Activated CD4-positive, CD25-positive, alpha-beta regulatory T cell treated with anti-CD3 and anti-CD28 coated beads, Interleukin-2, amount 50 U/mL, for 72 hours (primary cell): ENCODE measurements at places on chromosomes 16 and 17.

DNA sequence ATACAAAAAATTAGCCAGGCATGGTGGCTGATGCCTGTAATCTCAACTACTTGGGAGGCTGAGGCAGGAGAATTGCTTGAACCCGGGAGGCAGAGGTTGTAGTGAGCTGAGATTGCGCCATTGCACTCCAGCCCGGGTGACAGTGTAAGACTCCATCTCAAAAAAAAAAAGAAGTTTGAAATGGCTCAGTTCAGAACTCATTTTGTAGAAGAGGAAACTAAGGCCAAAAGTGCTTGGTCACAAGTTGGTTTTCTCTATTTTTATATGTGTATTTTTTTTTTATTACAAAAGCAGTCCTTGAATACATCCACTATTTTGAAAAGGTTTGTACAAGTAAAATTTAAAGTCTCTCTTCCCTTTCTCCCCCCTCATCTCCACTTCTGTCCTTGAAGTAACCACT is 5.5 kb downstream of the TAC4 start:
- no peak for DNase-seq

- DNase-seq: no peak
These were observed 22.2 kb downstream of the TEX2 start for GRCh38 chr17:64240741-64241347.

- DNase-seq: no peak
These were observed 20.5 kb upstream of the FAAP100 start for GRCh38 chr17:81572563-81573168.

- no peak for DNase-seq
These were observed 28.6 kb downstream of the GTF3C1 start for GRCh38 chr16:27520982-27521673.

DNA sequence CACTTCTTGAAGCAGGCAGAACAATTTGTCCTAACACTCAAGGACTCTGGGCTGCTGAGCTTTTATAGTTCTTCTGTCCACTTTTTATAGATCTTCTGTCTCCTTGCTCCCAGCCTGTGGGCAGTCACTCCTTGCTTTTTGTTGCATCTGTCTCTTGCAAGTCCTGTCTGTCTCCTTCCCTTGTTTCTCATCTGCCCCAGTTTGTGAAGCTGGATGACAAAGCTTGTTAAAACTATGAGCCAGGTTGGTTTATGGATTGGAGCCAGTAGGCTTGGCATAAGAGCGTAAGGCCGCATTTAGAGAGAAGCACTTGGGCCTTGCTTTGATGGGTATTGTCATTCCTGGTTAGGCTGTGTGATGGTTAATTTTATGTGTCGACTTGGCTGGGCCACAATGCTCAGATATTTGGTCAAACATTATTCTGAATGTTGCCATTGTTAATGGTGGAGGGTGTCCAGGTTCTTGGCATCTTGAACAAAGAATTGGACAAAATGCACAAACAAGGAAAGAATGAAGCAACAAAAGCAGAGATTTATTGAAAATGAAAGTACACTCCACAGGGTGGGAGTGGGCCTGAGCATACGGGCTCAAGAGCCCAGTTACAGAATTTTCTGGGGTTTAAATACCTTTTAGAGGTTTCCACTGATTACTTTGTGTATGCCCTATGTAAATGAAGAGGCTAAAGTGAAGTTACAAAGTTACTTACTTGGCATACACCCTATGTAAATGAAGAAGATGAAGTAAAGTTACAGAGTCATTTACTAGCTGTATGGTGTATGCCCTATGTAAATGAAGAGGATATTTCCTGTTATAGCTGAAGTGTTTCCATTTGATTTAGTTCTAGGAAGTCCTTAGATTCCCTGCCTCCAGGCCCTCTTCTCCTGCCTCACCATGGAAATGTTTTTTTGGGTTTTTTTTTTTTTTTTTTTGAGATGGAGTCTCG is 8.0 kb upstream of the CPPED1 start:
- DNase-seq: no peak

DNA sequence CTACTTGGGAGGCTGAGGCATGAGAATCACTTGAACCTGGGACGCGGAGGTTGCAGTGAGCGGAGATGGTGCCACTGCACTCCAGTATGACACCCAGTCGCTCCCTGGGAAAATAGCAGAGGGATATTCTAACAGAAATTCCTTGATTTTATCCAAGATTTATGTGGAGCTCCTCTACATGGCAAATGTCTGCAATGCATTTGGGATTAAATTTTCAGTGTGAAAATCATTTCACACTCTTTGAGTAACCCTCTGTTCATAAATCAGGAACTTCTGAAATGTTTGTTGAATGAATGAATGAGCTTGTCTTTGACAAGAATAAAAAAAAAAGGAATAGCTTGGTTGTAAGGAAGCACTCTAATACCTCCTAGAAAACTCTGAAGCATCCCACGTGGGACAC is 305.8 kb downstream of the SHISA9 start:
- DNase-seq: no peak

DNA sequence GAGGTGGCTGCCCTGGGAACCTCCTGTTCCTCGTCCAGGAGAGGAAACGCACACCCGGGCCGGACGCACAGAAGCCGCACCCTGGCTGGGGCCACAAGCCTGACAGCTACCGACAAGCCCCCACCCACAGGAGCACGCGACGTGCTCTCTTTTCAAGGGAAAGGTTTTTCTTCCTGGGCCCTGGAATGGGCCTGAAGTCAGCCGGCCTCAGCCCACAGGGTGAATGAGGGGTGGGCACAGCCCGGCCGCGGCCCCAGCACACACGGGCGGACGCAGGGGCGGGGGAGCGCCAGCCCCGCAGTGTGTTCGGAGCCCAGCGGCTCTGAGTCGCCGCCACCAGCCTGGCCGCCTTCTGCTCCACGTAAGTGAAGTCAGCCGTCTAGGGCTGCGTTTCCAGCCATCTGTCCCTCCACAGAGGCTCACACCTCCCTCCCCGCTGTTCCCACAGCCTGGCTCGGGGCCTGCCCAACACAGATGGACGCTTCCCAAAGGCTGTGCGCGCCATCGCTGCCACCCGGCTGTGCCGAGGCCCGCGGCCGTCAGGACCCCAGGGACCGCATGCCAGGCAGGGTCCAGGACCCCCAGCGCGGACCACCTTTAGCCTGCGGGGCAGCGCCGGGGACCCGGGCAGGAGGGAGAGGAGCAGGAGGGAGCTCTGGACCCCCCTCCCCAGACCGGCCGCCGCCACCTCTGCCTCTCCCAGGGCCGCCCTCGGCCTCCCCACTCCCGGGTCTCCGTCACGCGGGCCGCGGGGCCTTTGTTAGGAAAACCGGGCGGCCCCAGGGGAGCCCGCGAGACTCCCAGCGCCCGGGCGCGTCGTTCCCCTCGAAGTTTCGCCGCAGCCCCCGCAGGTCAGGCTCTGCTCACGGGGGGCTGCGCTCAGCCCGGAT is 36.8 kb downstream of the CBFA2T3 start:
- DNase-seq: no peak

GRCh38 chr16:57401943-57402640 is 2.5 kb upstream of the CCL17 start:
- DNase-seq: no peak

DNA sequence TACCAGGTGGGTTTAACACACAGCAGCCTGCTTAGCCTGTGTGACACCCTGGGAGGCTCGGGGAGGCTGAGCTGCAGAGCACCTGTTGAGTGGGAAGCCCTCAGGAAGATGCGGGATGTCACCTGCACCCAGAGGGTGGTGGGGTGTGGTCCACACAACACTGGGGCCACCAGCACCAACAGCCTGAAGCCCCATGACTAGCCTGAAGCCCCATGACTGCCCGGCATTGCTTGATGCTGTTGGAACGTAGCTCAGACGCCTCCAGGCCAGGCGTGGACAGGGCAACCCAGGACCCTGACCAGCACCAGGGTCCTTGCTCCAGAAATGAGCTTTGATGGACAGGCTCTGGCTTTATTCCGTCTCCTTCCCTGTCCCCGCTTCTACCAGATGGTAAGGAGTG is 76.3 kb upstream of the ZNF469 start:
- DNase-seq: no peak

DNA sequence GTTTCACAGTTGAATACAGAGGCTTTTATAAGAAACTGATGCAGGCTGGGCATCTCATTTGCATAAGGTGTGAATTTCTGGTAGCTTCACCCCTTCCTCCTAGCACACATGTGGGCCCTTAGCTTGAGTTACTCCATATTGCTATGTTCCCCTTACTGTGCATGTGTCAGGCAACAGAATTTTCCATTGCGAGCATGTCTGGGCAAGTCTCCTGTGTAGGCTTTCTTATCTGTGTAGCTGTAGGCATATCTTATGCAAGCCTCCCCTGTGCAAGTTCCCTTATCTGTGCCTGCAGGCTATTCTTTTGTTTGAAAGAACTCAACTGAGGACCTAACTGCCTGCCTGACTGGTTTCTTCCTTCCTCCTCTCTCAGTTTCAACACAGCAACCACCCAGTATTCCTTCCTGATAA is 597.4 kb upstream of the CDH5 start:
- no peak for DNase-seq

GRCh38 chr16:70529051-70529777 is 5.6 kb downstream of the SF3B3 start:
- no peak for DNase-seq

- no peak for DNase-seq
These were observed 118.1 kb downstream of the FTO start for GRCh38 chr16:53821957-53822625.

DNA sequence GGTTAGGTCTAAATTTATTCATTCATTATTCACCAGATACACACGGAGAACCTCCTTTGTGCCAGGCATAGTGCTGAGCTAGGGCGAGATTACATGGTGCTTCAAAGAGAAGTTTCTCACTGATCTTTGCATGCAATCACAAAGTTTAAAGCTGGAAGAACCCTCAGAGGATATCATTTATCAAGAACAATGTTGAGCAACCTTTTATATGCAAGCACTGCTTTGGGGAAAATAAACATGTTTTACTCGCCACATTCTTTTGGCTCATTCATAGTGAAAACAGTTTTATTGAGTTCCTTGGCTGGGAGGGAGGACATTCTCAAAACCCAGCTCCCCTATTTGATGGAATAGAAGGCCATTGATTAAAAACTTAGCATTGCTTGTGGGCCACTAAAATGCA is 49.8 kb upstream of the XYLT1 start:
- DNase-seq: no peak

DNA sequence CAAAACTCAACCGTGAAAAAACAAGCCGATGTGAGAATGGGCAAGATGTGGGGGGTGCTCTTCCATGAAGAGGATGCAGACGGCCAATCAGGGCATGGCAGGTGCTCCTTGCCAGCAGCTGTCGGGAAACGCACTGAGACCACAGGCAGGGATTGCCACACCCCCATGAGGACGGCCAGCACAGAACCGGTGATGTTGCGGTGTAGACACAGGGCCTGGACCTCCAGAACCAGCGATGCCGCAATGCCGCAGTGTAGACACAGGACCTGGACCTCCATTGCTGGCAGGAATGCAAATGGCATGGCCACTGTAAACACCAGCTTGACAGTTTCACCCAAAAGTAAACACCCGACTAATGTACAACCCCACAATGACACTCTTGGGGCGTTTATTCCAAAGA is 164.9 kb downstream of the BANP start:
- DNase-seq: no peak

- peak; percentile 73 for DNase-seq
These were observed 701 bp downstream of the JMJD6 start for GRCh38 chr17:76725580-76726230.

DNA sequence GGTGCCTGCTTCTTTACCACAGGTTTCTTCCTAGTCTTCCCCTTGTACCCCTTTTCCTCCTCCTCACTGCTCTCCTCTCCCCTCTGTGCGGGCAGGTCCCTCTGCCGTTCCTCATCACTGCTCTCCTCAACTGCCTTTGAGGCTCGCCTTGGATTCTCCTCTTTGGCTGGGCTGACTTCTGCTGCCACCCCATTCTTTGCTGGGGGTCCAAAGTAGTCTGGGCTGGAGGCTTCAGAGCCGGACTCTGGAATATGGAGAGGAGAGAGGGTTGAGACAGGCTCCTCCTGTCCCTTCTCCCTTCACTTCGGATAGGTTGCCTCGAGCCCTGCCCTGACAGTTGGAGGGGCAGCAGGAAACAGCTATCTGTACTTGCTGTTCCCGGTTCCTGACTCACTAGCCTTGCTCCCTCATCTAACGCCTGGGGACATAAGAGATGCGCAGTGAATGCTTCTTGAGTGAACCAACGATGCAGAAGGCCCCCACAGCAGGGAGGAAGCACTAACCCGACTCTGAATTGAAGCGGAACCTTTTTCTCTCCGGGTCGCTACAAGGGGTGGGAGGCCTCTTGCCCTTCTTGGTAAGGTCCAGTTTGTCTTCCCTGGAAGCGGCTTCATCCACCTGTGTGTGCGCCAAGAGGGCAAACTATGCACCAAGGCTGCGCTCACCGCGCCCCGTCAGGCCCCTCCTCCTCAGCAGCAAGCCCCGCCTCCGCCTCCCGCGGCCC is 655 bp downstream of the HIRIP3 start:
- DNase-seq: peak; percentile 79

DNA sequence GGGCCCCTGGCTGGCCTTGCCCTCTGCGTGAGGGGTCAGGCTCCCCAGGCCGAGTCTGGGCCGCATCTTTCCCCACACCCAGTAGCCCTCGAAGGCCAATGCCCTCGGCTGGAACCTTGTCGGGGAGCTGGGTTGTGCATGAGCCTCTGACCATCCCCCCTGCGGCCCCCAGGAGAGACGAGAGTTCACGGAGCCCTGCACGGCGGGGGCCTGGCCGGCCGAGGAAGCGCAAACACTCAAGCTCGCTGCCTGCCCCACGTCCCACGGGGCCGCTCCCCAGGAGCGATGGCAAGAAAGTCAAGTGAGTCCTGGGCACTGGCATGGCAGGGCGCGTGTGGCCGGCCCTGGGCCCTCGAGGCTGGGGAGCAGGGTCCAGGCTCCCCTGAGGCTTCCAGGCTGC is 57.3 kb downstream of the BAHCC1 start:
- no peak for DNase-seq

DNA sequence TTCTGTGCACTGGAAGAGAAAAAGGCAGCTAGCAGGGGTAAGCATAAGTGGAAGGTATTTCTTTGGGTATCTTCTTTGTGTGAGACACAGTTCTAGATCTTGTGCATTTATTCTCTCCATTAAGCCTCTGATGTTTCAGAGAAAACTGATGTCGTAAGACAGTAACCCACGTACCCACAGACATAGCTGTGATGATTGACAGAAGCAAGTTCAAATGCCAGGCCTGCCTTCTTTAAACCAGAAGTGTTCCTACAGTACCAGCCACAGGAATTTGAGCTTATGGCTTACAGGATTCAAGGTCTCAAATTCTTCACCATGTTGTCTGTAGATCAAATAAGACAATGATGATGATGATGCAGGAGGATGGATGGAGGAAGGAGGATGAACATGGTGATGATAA is 161.4 kb upstream of the KCNJ16 start:
- no peak for DNase-seq

DNA sequence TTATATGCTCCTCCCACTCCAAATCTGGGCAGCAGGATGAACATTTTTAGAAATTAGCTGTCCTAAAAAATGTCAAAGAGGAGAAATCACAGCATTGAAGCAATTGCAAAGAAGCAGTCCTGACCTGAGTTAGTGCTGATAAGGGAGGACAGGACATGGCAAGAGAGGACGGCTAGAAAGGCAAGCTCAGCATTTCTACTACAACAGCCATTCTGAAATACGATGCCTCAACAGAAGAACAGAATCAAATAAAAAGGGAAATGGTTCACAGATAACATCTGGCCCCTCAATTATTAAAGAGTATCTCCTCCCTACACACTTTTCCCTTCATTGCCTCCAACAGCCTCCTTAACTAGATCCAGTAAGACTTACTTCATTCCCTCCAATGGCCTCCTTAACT is 18.3 kb downstream of the VPS53 start:
- DNase-seq: no peak
